Activated naive CD4-positive, alpha-beta T cell treated with anti-CD3 and anti-CD28 coated beads, Interleukin-2, amount 50 U/mL, for 72 hours (primary cell): ENCODE measurements at places on chromosomes 5 and 9. TPM values are rescaled to one million over a fixed set of nuclear protein-coding genes. Genes with fewer than 3 reads are reported as not detected.

Gene CCL27
- not detected for total RNA-seq

- DNase-seq, result no peak
Observed at GRCh38 chr5:133995341-133995740, 9.4 kb downstream of the VDAC1 start.

- DNase-seq, result no peak
Observed at GRCh38 chr5:5383461-5383860, 39.0 kb upstream of the ICE1 start.

DNA sequence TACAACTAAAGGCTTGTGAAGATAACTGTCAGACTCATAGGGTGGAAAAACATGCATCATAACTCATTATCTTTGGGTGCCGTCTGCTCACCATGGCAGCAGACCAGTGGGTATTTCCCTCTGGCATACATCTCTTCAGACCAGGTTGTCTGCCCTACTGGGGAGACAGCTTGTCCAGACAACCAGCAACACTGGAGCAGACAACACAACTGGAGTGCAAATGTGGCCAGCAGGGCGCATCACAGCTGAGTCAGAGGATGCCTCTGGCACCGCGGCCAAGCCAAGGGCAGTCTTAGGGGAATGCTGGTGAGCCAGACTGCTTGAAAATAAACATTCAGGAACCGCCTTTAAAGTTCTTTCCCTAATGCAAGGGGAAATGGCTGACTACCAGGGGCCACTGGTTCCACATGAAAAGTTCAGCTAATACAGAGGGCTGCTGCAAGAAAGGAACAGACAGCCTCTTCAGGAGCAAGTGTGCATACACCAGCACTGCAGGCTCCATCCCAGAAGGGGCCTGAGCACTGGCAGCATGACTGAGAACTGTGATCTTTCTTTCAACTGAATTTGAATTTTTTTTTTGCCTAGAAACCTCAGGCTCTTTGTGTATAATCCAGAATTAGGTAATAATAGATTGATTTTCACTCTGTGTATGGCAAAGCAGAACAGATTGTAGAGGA lies 77.3 kb downstream of the MAMDC2 start:
- no peak for DNase-seq

Gene SNCAIP
- not detected for total RNA-seq

Gene PCDHGA11
- 0.09 TPM for total RNA-seq

Gene AMBP
- total RNA-seq, result not detected

GRCh38 chr5:76714751-76715485 lies 1.0 kb upstream of the F2R start:
- no peak for DNase-seq

GRCh38 chr9:115665519-115665918 lies 488.1 kb upstream of the PAPPA start:
- no peak for DNase-seq

Gene MLANA
- total RNA-seq, result not detected

Gene CTNND2
- total RNA-seq, result not detected

DNA sequence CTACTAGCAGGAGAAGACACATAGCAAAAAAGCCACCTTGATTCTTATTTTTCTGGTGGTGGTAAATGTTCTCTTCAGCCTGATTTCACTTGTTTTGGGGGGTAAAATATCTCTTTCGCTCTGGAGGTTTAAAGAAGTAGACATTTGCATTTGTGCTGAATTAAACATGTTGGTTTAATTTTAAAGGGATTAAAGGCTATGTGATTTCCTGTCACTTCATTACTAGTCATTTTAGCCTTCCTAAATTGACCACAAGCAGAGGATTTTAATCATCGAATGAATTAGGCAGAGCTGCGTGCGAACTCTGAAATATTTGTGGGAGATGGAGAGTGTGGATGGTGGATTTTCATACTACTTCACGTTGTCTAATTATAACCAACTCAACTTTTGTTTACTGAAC lies 4.8 kb downstream of the RASGRF2 start:
- no peak for DNase-seq

Gene SPRY4
- 0.51 TPM for total RNA-seq

DNA sequence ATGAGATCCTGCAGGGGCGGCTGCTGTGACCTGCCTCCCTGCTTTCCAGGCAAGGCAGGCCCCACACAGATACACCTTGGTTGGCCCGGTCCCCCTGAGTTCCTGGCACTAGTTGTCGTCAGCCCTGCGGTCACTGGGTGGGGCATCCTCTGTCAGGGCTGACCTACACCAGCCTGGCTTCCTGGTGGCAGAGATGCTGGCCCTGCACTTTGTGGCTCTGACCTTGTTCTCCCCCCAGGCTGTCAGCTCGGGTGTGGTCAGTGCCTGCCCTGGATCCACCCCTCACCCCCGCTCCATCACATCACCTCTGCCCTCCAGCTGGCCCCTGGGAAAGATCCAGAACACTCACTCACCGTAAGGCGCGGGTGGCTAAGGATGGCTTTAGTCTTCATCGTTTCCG lies 74.1 kb downstream of the PHF2 start:
- DNase-seq, result peak; percentile 47

DNA sequence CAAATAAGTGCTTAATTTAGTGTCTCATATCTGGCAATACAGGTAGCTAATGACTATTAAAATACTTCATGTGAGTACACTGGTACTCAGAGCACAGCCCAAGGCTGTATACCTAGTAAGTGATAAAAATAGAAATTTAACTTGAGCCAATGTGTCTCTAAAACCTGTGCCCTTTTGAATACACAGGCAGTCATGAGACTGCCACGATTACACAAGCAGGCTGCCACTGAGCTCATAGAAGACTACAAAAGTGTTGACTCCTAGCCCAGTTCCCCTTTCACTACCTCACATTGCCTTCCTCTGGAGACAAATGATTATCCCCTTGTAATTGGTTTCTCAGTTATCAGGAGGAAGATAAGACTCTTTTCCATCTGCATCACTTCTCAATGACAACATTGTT lies 66.3 kb upstream of the PAPPA start:
- DNase-seq, result no peak

Gene SHLD3
- 1.9 TPM for total RNA-seq

- no peak for DNase-seq
Observed at GRCh38 chr9:86975036-86975435, 27.7 kb upstream of the GAS1 start.

Gene IL9
- 0.43 TPM for total RNA-seq

GRCh38 chr9:113310538-113310937 lies 7.4 kb upstream of the RNF183 start:
- no peak for DNase-seq

DNA sequence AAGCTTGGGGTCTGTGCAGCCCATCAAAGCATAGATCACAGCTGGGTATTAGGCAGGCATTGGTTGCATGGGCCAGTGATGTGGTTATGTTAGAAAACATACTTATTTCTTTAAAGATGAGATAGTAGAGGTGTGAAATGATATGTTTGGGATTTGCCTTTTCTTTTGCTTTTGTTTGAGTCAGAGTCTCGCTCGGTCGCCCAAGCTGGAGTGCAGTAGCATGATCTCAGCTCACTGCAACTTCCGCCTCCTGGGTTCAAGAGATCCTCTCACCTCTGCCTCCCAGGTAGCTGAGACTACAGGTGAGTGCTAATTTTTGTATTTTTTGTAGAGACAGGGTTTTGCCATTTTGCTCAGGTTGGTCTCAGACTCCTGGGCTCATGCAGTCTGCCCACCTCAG lies 84.8 kb downstream of the PDE6A start:
- no peak for DNase-seq

DNA sequence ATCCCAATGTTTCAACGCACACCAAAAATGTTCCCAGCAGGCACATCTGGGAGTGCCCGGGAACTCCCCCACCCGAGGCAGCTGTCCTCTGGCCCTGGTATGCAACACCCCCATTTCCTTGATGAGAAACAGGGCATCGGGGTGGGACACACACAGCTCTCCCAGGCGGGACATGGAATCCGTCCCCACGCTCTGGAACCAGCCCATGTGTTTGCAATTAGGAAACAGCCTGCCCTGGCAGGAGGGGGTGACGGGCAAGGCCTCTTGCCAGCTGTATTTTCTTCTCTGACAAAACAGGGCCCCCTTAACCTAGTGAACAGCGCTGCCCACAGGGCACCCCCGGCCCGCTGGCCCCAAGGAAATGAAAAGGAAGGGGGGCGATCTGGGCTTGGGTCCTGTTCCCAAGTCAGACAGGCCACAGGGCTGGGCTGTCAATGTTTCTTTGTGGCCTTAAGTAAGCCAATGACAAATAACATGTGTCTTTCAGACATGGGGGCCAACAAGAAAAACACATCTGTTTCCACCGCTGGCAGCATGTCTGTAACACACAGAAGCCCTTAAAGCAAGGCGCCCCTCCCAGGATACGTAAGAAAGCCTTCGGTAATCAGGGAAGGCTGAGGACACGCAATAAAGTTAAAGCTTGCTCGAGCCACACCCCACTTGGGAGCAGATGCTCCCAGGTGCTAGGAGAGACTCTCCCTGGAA lies 125.3 kb downstream of the ROR2 start:
- DNase-seq, result no peak
